ENCODE measurements at places on chromosomes 13 and 19.

DNA sequence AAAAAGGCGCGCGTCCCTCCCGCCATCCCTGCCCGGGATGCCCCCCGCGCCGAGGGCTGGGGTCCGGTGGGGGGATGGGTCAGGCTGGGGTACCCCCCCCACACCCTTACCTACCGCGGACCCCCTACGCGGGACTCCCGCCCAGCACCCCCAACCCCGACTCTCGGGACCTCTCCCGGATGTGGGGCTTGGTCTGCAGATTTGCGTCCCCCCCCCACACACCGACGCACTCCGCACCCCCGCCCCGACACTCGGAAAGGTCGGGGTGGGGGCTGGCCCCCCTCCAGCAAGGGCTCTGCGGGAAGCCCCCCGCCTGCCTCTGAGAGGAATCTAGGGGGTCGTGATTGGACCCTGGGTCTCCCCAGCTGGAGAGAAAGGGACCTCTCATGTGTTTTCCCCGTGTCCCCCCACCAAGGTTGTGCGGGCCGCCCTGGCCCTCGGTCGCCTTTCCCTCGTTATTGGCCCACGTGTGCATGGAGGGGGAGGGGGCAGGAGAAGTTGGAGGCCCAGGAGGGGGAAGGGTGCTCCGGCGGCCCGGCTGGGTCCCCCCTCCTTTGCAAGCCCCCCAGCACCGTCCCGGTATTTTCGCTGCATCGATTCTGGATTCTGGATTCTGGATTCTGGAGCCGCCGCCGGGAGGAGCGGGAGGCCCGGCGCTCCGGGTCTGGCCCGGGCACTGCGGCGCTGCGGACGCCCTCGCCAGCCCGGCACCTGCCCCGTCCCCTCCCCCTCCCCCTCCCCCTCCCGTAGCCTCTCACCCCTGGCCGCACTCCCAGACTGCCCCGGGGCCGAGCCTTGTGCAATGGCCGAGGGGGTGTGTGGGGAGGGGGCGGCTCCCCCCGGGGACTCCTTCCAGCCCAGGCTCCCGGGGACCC lies 607 bp downstream of the NFIC start:
- no peak for DNase-seq

DNA sequence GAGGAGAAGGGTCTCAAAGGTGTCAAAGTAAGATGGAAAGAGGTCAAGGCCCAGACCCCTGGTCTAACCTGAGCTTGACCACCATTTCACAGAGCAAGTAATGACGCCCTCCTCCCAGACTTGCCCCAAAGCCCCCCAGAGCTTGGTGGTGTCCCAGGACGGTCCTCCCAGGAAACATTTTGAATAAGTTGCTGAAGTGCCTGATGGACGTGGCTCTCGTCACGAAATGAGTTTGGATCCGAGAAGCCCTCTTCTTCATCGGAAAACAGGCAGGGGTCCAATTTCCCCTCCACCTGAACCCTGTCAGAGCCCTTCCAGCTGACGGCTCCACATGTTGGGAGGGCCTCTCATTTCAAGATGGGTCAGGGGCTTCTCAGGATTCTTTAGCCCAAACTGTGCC lies 54.5 kb upstream of the TPM4 start:
- DNase-seq, result no peak

DNA sequence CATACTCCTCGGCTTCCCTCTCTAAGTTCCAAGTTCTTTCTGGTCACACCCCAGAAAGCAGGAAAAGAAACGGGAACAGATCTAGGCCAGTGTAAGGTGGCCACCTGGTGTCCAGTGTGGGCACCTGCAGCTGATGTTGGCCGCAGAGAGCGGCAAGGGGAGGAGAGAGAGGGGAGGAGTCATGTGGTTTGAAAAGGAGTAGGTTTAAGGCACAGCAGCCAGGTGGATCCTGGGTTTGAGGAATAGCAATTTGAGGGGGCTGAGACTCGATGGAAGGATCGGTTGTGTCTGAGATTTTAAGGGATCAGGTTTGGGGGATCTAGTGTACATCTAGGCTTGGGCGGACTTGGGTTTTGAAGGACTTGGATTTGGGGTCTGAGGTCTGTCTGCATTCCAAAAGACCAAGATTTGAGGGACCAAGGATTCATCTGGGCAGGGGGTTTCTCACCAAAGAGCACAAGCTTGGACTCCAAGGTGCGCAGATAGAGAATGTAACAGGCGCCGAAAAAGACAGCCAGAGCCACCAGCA lies 1.2 kb downstream of the RABAC1 start:
- no peak for DNase-seq

DNA sequence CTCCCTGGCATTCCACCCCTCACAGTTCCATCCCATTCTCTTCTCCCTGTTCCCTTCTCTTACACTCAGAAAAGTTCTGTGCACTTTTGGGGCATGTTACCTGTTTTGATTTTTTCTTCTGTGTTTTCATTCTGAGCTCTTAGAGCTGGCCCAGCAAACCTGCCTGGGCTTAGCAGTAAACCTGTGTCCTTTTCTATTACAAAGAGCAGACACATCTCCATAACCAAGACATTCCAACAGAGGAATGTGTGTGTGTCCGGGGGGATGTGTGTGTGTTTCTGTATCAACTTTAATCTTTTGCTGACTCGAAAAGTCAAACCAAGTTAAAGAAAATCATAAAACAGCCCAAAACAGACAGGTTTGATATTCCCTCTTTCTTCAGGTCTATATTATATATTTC lies 49.1 kb upstream of the SOX21 start:
- no peak for DNase-seq

GRCh38 chr13:96533408-96533807 lies 443.5 kb downstream of the HS6ST3 start:
- DNase-seq, result no peak

- DNase-seq, result no peak
Measured at GRCh38 chr13:43077046-43077445, 53.7 kb downstream of the DNAJC15 start.

- DNase-seq, result no peak
Measured at GRCh38 chr13:100274942-100275506, 186.1 kb downstream of the PCCA start.

DNA sequence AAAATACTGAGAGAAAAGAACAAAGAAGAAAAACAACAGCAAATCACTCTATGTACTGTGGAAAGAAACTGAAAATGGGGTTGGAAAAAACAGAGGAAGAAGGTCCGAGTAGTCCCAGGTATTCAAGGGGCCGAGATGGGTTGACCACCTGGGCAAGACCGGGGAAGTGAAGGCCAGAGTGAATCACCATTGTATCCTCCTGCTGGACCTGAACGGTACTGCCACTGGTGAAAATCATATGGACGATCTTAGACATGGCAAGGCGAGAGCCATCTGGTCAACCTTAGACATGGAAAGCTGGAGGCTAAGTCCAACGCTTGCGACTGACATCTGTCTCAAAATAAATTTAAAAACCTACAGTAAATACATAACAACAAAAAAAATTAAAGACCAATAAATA lies 44.4 kb upstream of the ZNF91 start:
- DNase-seq, result no peak

- no peak for DNase-seq
Measured at GRCh38 chr13:47126432-47126831, 229.6 kb upstream of the HTR2A start.

GRCh38 chr13:74707291-74707690 lies 573.1 kb upstream of the KLF12 start:
- no peak for DNase-seq

- no peak for DNase-seq
Measured at GRCh38 chr13:42219876-42220275, 52.1 kb upstream of the AKAP11 start.

DNA sequence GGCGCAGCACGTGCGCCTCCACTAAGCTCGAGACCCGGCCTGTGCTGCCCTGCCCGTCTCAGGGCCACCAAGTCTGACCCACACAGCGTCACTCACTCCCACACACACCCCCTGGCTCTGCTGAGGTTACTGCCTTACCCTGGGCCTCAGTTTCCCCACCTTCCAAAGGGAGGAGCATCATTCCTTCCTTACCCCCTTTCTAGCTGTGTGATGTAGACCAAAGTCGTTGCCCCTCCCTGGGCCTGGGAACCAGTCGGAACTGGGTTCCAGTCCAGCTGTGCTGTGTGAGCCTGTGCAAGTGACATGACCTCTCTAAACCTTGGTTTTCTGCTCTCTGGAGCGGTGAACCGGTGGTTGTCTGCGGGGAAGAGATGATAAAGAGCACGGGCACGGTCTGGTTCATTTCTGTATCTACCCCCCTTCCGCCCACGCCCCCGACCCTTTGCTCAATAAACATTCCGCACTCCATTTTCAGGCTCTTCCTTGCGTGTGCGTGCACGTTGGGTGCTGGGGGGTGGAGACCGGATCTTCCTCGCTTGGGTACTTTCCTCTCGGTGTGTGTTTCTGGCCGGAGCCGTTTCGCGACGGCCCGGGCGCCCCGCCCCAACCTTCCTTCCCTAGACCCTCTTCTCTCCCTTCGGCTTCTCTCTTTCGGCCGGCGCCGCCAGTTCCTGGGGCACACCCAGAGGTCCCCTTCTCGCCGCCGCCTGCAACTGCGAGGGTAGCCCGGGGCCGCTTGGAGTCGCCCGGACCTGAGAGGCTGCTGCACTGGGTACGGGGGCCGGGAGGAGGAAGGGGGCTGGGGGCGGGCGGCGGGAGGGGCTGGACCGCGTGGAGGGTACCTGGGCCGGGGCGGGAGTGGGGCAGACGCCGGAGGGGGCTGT lies at the start of gene ZNF581:
Gene ZNF581 (plus strand): TSS at position 647 of the 884 bp plus-strand sequence. CDS start 923 bp downstream, outside the sequence.
- no peak for DNase-seq

- no peak for DNase-seq
Measured at GRCh38 chr19:8461891-8462290, 17.1 kb downstream of the HNRNPM start.

- no peak for DNase-seq
Measured at GRCh38 chr19:10290357-10290875, 664 bp downstream of the ICAM5 start.

DNA sequence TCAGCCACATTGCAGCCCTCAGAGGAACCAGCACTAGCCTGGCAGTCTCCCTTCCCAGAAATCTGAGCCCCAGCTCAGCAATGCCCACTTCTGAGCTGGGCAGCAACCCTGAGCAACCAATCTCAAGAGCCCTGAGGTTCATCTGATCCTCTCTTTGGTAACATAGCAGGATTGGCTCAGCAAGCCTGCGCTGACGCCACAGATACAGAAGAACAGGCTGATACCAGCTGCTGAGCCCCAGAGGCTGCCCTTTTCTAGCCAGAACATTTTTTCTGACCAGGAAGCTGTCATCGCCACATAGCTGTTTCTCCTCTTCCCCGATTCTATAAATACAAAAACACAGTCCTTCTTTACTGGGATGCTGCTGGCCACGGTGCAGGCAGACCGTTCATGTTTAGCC lies 59.8 kb downstream of the TRPM4 start:
- DNase-seq, result no peak

GRCh38 chr19:5456841-5457200 lies 1.6 kb downstream of the ZNRF4 start:
- no peak for DNase-seq

GRCh38 chr13:94210816-94211215 lies 268.7 kb downstream of the DCT start:
- no peak for DNase-seq

DNA sequence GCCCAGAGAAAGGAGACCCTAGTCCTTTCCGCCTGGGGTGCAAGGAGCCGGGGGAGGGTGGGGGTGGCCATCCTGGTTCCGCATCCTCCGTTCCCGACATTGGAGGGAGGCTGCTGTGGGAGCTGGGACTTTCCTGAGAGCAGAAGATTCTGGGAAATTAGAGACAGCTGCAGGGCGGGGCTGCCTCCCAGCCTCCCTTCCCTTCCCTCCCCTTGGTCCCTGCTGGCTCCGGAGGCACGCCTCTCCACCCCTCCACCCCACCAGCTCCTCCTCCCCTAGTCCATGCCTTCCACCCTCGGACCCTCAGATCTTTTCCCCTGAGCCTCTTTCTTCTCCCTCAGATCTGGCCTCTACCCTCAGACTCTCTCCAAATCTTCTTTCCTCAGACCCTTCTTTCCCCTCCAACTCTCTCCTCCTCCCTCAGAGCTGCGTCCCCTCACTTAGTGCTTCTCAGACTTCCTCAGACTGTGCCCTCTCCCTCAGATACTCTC lies 3.1 kb upstream of the BCL3 start:
- DNase-seq, result no peak

DNA sequence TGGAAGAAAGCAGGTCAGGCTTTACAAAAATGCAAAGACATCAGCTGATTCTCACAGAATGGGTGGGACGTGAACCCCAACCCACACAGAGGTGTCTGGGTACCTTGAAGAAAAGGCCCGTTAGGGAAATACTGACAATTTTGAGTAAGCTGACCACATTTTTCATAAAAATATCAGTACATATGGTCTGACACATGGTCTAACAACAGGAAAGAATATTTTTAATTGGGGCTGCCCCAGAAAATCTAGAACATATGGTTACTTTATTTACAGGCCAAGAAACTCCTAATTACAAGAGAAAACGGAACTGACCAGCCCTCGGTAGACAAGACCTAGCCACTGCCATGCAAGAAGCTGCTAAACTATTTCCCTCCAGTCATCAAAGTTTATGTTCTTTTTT lies 48.7 kb upstream of the ITM2B start:
- DNase-seq, result no peak

DNA sequence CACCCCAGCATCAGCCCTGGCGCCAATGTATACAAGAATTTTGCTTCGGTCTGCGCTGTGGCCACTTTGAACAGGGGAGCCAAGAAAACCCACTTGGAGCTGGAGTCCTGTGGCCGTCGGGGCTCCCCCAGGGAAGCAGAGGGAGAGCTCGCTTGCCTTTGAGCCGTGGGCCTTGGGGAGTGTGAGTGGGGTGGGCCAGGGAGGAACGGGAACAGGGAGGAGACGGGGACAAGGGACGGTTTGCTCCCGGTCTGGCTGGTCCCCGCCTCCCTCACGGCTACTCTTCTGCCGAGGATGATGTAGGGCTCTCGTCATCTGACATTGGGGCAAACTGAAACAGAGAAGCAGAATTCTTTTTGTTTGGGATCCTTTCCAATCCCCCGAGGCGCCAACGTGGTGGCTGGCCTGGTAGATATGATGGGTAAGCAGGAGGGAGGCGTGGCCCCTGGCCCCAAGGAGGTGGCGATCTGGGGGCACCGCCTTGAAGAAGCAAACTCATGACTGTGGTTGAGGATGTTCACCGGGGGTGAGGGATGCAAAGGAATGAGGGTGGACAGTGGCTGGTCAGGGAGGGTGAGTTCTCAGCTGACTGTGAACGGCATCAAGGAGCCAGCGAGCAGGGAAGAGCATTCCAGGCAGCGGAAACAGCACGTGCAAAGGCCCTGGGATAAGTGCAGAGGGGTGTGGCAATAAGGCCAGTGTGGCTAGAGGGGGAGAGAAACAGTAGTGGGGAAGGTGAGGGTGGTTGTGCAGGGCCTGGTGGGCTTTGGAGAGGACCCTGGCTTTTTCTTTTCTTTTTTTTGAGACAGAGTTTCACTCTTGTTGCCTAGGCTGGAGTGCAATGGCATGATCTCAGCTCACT lies 10.9 kb upstream of the SPC24 start:
- DNase-seq, result no peak

- no peak for DNase-seq
Measured at GRCh38 chr13:27081893-27082679, 89.5 kb downstream of the USP12 start.

- peak; percentile 95 for DNase-seq
Measured at GRCh38 chr19:39398297-39398864, 7.2 kb downstream of the MED29 start.

Measured in vagina (tissue), 2 donors.